Stimulated activated CD4-positive, alpha-beta T cell treated with anti-CD3 and anti-CD28 coated beads, Interleukin-15, amount 100 ng/mL, for 48 hours (primary cell): ENCODE measurements at places on chromosomes 4 and X.

DNA sequence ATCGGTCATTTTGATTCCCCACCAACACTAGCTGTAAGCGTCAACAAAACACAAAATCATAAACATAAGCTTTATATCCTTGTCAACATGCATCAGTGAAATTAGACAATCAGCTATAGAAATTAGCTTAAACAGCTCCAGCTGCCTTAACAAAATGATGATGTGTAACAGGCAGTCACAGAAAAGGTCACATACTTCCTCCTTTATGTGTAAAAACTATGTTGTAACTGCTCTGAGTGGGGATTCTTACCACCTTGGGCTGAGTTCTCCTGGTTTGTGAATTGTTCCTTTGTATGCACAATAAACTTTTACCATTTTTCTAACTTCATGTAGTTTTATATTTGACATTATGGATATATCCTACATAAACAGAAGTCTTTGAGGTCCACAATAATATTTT is 73.9 kb upstream of the MAP9 start:
- DNase-seq, result no peak

DNA sequence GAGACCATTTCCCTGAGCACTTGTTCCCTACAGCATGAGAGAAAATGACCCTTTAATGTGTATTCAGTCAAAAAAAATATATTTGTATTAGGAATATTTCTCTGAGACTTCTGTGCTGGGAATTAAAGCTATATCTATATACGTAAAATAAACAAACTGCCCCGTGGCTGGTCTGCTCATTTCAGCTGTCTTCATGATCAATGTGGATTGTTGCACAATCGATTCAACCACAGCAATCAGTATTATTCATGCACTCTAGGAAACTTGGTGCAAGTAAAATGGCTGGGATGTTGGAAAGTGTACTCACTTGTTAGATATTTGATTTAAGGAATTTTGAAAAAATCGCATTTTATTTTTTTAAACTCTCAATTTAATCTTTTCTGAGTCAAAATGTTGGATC is 307.9 kb upstream of the ZFP42 start:
- no peak for DNase-seq

DNA sequence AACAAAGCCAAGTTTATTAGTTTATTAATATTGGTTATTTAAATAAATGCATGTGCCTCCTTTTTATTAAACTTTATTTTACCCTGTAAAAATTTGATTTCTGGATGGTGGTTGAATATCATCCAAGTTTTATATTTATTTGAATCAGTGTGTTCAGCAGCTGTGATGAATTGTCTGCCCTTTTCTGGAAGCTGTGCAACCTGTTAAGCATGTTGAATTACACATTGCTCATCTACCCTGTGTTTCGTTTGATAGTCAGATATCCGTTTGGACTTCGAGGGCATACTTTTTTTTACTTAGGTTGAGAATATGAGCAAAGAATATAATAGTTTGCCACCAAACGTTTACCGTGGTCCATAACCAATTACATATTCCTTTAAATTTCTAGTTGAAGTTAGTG is 95.8 kb upstream of the TENM3 start:
- no peak for DNase-seq

- no peak for DNase-seq
Observed at GRCh38 chrX:106902684-106903083, 457 bp downstream of the RIPPLY1 start.

GRCh38 chr4:73600954-73601353 is 19.3 kb downstream of the RASSF6 start:
- no peak for DNase-seq

GRCh38 chr4:188037003-188037713 is 41.6 kb downstream of the ZFP42 start:
- DNase-seq, result no peak

DNA sequence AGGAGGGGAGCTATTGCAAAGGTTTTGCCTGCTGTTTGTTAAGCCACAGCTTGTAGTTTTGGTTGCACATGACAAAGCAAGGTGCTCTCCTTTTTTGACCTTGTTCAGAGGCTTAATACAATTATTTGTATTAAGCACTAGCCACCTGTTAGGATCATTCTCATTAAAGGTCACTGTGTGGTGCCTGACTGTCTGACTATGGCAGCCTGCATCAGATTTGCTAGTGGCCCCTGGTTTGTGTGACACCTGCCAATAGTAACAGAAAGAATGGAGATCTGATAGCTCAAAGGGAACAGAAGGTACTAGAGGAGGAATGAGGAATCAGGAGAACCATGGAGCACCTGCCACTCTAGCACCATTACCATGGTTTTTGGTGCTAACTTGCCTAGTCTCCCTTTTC is 102.5 kb downstream of the POLA1 start:
- DNase-seq, result no peak

DNA sequence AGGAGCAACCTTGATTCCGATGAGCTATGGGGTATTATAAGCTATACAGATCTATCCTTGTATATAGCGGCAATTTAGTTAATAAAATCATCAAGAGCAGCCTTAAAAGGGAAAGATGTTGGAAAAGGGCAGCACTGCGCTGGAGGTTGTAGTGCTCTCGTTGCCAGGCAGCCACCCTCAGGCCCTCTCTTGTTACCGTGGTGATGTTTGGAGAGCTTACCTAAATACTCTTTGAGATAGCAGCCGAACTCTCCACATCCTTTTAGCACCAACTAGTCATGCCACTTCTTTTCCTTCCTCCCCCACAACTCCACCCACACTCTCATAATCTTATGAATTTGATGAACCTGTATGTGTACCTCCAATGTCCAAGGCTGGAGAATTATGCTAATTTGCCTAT is 3.8 kb upstream of the RADX start:
- no peak for DNase-seq

- no peak for DNase-seq
Observed at GRCh38 chrX:18065956-18066355, 154.7 kb downstream of the BEND2 start.

DNA sequence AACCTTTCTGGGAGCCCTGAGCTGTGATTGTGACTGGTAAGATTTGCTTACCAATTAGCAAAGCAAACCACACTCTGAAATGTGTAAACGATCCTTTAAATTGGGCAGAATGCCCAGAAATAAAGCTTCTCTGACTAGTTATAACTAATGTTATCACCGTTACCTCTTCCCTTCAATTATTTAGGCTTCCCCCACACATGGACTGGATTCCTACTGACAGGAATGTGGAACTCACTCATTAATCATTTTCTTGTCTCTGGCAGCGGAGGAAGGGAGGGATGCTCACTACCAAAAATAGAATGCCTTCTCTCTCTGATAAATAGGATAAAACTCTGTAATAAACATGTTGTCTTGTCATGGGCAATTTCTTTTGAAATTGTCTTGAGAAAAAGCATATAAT is 25.3 kb upstream of the NWD2 start:
- DNase-seq, result no peak

GRCh38 chr4:177509226-177509745 is 67.0 kb upstream of the AGA start:
- no peak for DNase-seq

GRCh38 chr4:4486969-4487368 is 54.9 kb downstream of the STX18 start:
- DNase-seq, result no peak
